ENCODE measurements at places on chromosomes 13 and 19. TPM values are rescaled to one million over a fixed set of nuclear protein-coding genes. Genes with fewer than 3 reads are reported as not detected.

GRCh38 chr13:93848247-93848646, 621.6 kb downstream of the GPC6 start:
- H3K4me3 ChIP-seq: no peak overlapping the region
- no peak for DNase-seq
- no peak overlapping the region for H3K27ac ChIP-seq
- H3K27me3 ChIP-seq: no peaks in the 10 kb centered on the region
- no peaks in the 10 kb centered on the region for H3K36me3 ChIP-seq
- H3K4me1 ChIP-seq: no peaks in the 10 kb centered on the region

DNA sequence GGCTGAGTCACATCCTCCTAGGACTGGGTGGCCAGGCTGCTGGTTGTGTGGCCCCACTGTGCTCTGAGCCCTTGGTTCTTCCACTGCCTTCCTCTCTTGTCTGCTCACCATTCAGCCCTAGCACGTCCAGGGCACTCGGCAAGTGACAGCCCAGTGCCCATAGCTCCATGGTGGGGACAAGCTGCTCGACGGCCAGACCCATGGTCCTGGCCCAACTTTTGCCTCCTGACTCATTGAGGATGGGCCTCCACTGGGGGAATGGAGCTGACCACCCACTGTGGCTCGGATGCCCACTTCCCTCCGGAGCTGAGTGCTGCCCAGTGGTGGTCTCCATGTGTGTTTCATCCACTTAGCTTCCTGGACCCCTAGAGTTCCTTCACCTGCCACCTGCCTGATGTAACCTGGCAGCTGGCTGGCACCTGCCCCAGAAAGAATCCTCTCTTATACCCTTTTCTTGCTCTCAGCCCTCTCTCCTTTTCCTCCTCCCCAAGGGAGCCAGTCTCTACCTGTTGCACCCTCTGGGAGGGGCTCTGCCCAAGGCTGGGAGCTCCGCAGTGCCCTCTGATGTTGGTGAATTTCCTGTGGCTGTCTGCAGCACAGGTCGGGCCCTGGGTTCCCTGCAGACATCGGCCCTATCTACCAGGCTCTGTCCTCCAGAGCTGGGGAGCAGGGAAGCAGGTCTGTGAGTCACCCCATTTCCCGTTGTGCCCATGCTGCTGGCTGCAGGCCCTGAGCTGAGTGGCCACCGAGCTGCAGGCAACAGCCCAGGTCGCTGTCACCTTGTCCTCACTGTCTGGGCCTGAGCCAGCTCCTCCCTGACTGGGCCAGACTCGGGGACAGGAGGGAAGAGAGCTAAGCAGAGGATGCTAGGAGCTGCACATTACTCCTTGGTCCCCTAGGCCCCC, 7.4 kb downstream of the CHST8 start:
- no peaks in the 10 kb centered on the region for H3K36me3 ChIP-seq
- H3K27me3 ChIP-seq: no peaks in the 10 kb centered on the region
- H3K27ac ChIP-seq: no peak overlapping the region
- DNase-seq: no peak
- H3K4me3 ChIP-seq: no peak overlapping the region
- H3K4me1 ChIP-seq: no peaks in the 10 kb centered on the region

- H3K36me3 ChIP-seq: no peaks in the 10 kb centered on the region
- DNase-seq: no peak
- no peaks in the 10 kb centered on the region for H3K4me1 ChIP-seq
- H3K4me3 ChIP-seq: no peak overlapping the region
Observed at GRCh38 chr13:44046428-44046827, 166.7 kb downstream of the LACC1 start.

- DNase-seq: no peak
- H3K4me3 ChIP-seq: no peak overlapping the region
- no peaks in the 10 kb centered on the region for H3K4me1 ChIP-seq
- no peaks in the 10 kb centered on the region for H3K36me3 ChIP-seq
Observed at GRCh38 chr19:3823350-3823713, 37.2 kb upstream of the MATK start.

DNA sequence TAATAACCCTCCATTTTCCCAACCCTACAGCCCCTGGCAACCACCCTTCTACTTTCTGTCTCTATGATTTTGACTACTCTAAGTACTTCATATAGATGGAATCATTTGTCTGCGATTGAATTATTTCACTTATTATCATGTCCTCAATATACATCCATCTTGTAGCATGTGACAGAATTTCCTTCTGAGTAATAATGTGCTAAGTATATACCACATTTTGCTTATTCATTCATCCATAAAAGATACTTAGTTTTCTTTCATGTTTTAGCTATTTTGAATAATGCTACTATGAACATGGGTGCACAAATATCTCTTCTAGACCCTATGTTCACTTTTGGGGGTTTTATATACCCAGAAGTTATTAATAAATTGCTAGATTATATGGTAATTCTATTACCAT, 17.4 kb upstream of the NDFIP2 start:
- no peaks in the 10 kb centered on the region for H3K4me1 ChIP-seq
- no peak for DNase-seq
- H3K27me3 ChIP-seq: no peaks in the 10 kb centered on the region
- H3K4me3 ChIP-seq: no peak overlapping the region
- no peaks in the 10 kb centered on the region for H3K36me3 ChIP-seq

DNA sequence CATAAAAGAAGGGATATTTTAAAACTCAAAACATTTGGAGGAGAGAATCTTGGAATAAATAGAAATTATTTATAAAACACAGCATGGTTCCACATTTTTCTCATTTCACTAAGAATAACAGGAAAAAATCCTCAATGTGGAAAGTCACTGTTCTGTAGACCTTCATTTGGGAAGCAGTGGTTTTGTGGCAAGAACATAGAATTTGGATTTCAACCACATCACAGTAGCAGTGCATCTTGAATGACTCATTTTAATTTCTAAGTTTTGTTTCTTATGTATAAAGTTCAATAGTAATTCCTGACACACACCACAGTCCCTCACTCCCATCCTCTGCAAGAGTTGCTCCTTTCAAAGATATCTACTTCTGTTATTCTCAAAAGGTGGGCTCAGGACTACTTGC, 264.0 kb downstream of the ENOX1 start:
- no peak overlapping the region for H3K27ac ChIP-seq
- no peaks in the 10 kb centered on the region for H3K36me3 ChIP-seq
- no peaks in the 10 kb centered on the region for H3K4me1 ChIP-seq

DNA sequence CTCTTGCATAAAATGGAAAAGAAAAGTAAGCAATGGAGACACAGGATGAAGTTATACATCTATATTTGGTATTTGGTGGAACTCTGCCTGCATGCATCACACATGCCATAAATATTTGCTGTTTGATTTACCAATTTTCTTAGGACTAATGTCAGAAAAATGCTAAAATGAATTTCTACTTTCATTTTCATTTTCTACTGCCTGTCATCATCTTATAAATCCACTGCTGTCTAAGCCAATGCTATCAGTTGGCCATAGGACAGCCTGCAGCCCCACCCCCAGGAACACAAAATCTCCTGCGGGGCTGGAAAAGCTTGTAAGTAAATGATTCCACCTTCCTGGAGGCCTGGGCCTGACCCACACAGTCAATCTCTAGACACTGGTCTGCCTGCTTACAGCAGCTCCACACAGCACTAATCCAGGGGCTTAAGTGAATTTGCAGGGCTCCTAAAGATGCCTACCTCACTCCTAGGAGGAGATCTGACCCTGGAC, 122.0 kb downstream of the ENOX1 start:
- no peaks in the 10 kb centered on the region for H3K36me3 ChIP-seq
- no peak overlapping the region for H3K4me3 ChIP-seq
- peaks cover 5% of the 10 kb centered on the region for H3K4me1 ChIP-seq
- peak; percentile 23 for DNase-seq
- no peak overlapping the region for H3K27ac ChIP-seq
- H3K27me3 ChIP-seq: no peaks in the 10 kb centered on the region

DNA sequence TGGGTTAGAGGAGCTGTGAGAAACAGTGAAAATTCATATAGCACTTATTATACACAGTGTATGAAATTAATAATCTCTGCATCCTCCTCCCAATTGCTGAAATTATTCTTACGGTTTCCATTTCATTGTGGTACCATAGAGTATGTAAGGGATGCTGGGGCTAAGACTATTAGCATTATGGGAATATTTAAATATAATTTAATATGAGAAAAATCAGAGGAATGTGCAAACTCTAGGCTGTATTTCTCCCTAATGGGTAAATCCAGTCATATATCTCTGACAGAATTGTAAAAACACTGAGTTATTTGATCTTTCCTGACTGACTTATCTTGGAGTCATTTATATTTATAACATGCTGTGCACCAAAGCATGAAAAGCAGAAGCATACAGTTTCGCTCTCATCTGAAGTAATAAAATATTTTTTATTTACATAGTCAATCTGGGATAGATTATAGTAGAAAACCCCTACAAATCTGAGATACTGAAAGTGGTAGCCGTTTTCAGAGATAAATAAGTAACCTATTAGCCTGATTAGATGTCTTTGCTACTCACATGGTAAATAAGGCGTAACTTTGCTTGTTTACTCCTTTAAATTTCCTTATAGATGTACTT, 34.9 kb downstream of the LRCH1 start:
- no peaks in the 10 kb centered on the region for H3K27me3 ChIP-seq
- H3K27ac ChIP-seq: no peak overlapping the region
- no peak for DNase-seq
- peaks cover 37% of the 10 kb centered on the region for H3K4me1 ChIP-seq
- H3K4me3 ChIP-seq: no peak overlapping the region
- no peaks in the 10 kb centered on the region for H3K36me3 ChIP-seq

DNA sequence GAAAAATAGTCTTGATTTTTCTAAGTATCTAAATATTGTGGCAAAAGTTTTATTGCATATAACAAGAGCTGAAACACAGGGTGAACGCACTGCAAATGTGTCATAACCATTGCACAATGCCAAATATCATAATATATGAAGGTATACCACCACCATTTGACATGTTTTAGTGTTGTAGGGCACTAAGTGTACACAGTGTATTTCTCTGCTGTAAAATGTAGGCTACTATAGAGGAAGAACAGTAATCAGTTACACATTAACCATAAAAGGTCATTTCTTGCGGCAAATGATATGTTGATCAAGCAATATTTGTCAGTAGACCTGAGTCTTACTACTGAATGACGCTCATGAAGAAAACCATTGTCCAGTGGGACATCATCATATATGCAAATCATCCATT, 18.3 kb upstream of the KLF5 start:
- H3K4me1 ChIP-seq: peaks cover 14% of the 10 kb centered on the region
- H3K27me3 ChIP-seq: no peaks in the 10 kb centered on the region
- DNase-seq: no peak
- H3K4me3 ChIP-seq: no peak overlapping the region
- H3K27ac ChIP-seq: no peak overlapping the region
- H3K36me3 ChIP-seq: no peaks in the 10 kb centered on the region

DNA sequence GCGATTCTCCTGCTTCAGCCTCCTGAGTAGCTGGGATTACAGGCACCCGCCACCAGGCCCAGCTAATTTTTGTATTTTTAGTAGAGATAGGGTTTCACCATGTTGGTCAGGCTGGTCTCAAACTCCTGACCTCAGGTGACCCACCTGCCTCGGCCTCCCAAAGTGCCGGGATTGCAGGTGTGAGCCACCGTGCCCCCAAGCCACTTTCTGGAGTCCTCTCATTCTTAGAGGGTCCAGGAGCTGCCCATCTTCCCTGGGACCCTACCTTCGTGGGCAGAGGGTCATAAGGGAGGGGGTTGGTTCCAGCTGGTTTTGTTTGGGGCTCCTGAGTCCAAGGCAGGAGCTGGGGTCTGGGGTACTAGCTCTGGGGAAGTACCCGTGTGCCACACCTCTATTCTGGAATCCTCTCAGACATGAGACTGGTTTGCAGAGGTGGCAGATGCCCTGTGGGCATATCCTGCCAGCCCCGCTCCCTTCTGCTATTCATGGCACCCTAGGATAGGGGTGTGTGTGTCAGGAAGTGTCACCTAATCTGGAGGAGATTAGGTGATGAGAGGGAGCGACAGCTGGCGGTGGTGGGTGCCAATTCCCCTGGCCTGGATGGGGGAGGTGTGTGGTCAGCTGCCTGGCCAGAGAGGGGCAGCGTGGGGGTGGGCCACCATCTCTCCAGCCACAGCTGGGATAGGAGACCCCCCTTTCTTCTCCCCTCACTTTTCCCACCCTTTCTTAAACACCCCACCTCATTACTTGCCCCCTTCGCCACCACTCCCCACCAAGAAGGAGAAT, 2.1 kb downstream of the PRMT1 start:
- H3K4me3 ChIP-seq: no peak overlapping the region
- peak overlapping the region; percentile 83 for H3K27ac ChIP-seq
- DNase-seq: peak; percentile 22
- H3K27me3 ChIP-seq: no peaks in the 10 kb centered on the region
- H3K4me1 ChIP-seq: peaks cover 21% of the 10 kb centered on the region
- peaks cover 2% of the 10 kb centered on the region for H3K36me3 ChIP-seq

SULT2B1 gene
- 1.3 TPM for polyA plus RNA-seq

ZNF534 gene
- polyA plus RNA-seq: not detected

RGL3 gene
- 152 TPM for polyA plus RNA-seq

AMER2 gene
- polyA plus RNA-seq: 0.07 TPM

NKPD1 gene
- 0.19 TPM for polyA plus RNA-seq

CYP2S1 gene
- polyA plus RNA-seq: 0.23 TPM

NLRP4 gene
- polyA plus RNA-seq: not detected

Data from pancreas (tissue), 10 donors.